IMR-90 (cell line): ENCODE measurements at places on chromosomes 12 and 14.
A peak's percentile ranks its signal among the peaks of the same experiment; 100 is the strongest.

DNA sequence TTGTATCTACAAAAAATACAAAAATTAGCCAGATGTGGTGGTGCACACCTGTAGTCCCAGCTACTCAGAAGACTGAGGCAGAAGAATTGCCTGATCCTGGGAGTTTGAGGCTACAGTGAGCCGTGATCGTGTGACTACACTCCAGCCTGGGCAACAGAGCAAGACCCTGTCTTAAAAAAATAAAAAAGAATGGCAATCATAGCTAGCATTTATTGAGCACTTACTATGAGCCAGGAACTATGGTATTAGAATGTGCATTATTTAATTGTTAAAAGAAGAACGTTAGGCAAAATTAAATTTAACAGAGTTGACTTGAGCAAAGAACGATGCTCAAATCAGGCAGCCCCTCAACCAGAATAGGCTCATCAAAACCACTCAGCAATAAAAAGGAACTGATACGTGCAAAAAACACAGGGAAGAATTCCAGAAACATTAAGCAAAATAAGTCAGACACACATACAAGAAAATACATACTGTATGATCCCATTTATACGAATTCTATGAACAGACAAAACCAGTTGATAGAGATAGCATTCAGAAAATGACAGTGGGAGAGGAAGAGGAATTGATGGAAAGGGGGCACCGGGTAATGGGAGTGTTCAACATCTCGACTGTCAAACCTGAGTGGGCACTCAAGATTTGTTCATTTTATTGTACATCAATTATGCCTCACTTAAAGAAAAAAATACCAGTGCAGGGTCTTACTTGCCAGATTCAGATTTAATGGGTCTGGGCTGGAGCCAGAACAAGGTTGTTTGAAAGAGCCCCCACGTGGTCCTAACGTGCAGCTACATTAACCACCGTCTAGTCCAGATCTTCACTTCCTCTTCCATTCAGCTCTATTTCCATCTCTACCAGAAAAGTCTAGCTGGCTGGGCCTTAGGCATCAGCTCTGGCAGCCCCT lies 8.0 kb downstream of the SCNN1A start:
- peak; percentile 28 for DNase-seq

DNA sequence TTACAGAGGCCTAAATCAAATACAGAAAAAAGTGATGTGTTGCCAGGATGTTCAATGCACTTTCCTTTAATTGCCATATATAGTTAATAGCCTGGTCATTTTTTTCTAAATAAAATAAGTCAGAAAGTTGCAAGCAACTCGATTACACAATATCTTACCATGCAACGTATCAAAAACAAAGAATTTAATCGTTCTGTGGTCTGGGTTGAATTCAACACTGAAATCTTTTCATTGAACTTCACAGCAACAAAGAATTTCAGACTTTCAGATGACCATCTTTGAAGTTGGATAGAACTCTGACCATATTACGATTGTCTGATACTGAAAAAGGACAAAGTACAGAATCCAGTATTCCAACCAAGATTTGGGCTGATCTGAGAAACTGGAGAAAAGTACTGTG lies 231.9 kb downstream of the SLC25A21 start:
- DNase-seq: no peak

GRCh38 chr12:111196532-111196931 lies 172.4 kb downstream of the PHETA1 start:
- DNase-seq: no peak

DNA sequence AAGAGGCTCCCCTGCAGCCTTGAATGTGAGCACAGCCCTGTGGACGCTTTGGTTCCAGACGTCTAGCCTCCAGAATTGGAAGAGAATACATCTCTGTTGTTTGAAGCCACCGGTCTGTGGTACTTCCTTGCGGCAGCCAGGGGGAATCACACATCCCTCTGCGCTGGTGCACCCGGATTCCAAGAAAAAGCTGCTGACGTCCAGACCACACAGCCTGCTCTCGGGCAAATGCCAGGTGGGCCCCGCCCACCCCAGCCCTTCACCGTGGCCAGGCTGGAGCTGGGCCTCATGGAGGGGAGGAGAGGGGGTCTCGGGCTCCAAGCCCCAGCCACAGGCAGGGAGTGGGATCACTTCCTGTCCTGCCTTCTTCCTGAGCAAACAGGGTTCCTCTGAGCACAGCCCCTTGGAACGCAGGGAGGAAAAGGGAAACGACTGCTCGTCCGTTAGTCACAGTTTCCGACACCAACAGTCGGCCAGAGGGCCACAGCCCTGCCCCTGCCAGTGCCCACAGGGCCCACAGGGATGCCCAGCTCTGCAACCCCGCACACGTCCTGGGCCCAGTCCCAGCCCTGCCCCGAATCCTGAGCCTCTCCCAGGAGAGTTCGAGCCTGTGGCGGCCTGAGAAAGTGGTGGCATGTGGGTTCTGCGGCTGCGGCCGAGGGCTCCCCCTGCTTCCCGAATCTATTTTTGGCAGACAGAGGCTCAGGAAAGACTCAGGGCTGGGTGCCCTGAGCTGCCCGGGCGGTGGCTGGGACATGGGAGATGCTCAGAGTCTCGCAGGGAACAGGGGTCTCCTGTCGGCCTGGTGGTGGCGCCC lies 85.3 kb downstream of the RFLNA start:
- peak; percentile 89 for DNase-seq

GRCh38 chr14:86203843-86204242 lies 673.9 kb downstream of the FLRT2 start:
- DNase-seq: no peak

DNA sequence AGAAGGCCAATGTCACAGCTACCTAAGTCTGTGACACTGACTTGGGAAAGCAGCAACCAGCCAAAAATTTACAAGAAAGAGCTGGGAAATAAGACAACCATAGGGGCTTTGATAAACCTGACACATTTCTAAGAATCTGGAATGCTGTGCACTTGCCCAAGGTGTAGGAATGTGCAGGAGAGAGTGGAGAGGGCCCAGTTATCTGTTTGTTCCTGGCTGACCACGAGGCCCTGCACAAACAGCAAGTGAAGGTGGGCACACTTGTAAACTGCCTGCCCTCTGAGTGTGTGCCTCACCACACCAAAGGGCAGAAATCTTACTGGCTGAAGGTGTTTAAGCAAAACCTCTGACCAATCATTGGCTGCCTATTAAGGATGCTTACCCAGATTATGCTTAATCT lies 27.3 kb downstream of the DLK1 start:
- DNase-seq: no peak

DNA sequence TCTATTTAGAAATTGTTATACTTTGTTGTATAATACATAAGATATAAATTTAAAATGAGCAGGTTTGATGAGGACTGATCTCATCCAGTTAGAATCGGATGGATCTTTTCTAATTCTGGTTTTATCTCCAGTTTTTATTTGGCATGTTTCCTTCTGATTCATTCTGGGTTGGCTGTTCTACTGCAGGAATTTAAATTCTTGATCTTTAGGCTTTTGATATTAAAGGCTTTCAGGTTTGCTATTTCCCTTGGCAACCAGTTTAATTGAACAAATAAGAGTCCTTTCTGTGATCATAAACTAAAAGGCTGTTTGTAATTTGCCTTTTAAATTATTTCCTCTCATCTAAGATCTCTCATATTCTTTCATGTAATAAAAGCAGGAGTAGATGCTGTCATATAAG lies 83.4 kb downstream of the PDE6H start:
- no peak for DNase-seq

- no peak for DNase-seq
Observed at GRCh38 chr14:68380329-68380741, 412.5 kb downstream of the ZFP36L1 start.

- peak; percentile 77 for DNase-seq
Observed at GRCh38 chr12:115752913-115753726, 524.4 kb downstream of the MED13L start.

DNA sequence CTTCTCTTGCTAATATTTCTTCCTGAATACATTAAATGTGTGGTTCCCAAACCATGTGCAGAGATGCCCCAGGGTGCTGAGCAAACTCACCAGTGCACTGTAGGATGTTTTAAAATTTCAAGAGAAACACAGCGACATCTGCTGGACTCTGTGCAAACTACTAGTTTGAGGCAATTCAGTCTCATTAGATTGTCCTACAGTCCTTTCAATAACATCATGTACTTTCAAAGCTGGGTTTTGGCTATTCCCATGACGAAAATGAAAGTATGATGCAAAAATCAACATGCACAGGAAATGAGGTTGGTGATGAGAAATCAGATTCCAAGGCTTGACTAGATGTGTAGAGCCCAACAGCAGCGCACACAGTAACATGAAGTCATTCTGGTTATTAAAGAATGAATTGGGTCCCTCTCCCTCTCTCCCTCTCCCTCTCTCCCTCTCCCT lies 66.3 kb downstream of the CLIP1 start:
- peak; percentile 78 for DNase-seq

GRCh38 chr14:105208738-105209075 lies 27.6 kb upstream of the NUDT14 start:
- DNase-seq: no peak

DNA sequence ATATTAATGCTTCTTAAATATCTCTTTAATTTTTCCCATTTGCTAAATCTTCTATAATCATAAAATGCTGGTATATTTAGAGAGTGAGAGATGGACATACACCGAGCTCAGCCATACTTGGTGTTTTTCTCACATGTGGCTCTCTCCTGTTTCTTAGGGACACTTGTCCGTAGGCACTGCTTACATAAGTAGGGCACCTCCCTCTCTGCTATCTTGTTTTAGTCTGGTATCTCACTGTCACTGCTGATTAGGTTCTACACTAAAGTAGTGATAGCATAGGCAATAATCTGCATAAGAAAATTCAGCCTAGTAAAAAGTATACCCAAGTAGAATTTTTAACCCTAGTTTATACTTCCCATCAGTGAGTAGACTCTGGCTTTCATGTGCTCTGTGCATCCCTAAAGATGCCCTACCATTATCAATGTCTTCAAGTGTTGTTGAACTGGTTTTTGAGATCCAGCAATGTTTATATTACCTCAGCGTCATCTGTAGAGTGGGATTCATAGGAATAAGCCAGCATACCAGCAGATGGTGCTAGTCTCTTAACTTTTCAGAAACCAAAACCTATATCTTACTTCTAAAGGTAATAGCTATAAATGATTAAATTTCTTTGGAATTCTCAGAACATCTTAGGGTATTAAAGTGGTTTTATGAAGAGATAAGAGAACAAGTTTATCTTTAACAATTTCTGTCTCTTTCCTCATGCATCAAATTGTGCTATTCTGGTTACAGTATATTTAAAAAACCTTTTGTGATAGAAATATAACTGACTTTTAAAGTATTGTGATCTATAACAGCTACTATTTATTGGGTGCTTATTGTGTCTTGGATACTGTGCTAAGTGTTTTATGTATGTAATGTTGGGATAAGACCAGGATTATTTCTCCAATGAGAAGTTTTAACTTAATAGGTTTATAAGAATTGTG lies 32.9 kb downstream of the ARID2 start:
- peak; percentile 78 for DNase-seq

GRCh38 chr12:104181313-104181712 lies 34.3 kb upstream of the TXNRD1 start:
- DNase-seq: peak; percentile 67

GRCh38 chr12:110670161-110670701 lies 18.7 kb downstream of the HVCN1 start:
- no peak for DNase-seq

DNA sequence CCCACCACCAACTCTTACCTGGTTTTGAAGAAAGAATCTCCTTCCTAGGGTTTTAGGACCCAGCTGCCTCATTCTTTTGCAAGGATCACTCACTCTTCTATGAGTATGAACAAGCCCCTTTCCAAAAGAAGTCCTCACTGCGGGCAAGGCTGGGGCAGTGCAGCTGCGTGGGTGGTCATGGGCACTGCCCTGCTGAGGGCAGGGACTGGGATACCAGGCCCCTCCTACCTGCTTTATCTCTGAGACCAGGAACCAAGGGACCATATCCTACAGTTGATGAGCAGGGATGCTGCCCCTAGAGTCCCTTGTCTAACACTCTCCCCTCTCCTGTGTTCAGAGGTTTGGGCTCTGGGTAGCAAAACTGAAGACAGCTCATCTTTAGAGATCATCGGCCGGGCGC lies 20.5 kb downstream of the HPD start:
- DNase-seq: no peak

- DNase-seq: no peak
Observed at GRCh38 chr12:131773582-131774221, 54.5 kb upstream of the MMP17 start.

- DNase-seq: no peak
Observed at GRCh38 chr12:4039931-4040330, 166.7 kb upstream of the PARP11 start.

- DNase-seq: peak; percentile 81
Observed at GRCh38 chr12:69388371-69388770, 28.8 kb downstream of the YEATS4 start.

GRCh38 chr12:44154128-44154527 lies 318.2 kb downstream of the TMEM117 start:
- DNase-seq: peak; percentile 62

DNA sequence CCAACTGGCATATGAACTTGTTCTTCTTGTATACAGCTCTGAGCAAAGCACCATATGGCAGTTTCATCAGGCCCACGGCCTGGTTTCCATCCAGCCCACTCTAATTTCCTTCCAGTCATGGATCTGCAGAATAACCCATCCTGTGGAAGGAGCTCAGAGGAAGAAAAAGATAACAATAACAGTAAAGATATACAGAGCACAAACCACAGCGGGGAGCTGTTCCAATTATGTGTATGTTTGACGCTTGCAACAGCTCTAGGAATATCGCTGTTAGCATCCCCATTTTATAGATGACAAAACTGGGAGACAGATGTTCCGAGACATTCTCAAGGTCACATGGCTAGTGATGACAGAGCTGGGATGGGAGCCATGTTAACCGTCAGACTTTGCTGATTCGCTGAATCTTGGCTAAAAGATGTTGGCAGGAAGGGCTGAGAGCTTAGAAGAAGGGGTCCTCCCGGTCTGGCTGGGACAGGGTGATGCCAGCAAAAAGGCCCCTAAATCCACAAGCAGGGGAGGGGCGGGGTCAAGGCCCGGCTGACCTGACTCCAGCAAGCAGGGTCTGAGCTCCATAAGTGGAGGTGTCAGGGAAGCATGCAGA lies 34.4 kb upstream of the CIPC start:
- peak; percentile 83 for DNase-seq

- no peak for DNase-seq
Observed at GRCh38 chr12:39923364-39923763, 182.5 kb downstream of the SLC2A13 start.

DNA sequence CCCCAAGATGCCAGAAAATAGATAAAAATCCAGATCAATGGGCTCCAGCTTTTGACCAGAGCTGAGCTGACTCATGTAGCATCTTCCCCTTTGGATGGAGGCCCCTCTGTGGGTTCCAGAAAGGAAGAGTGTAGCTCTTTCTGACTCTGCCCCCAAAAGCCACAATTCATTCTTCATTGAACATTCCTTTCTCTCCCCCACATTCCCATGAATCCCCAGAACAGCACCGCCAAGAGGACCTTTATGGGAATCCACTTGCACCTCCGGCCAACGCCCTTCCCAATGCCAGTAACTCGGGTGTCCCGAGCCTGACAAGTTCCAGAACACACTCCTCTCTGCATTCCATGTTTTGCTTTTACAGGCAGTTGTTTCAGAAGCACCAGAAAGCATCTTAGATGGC lies 210.6 kb upstream of the DIO3 start:
- no peak for DNase-seq

GRCh38 chr14:65415613-65416012 lies 3.1 kb downstream of the FUT8 start:
- DNase-seq: no peak
